ENCODE measurements at places on chromosomes 7 and 10.

GRCh38 chr7:102843850-102844249 lies 69.0 kb upstream of the LRRC17 start:
- DNase-seq = no peak

GRCh38 chr10:106436123-106436715 lies 728.3 kb downstream of the SORCS1 start:
- no peak for DNase-seq

- DNase-seq = no peak
Observed at GRCh38 chr10:36075196-36075595, 433.1 kb upstream of the FZD8 start.

DNA sequence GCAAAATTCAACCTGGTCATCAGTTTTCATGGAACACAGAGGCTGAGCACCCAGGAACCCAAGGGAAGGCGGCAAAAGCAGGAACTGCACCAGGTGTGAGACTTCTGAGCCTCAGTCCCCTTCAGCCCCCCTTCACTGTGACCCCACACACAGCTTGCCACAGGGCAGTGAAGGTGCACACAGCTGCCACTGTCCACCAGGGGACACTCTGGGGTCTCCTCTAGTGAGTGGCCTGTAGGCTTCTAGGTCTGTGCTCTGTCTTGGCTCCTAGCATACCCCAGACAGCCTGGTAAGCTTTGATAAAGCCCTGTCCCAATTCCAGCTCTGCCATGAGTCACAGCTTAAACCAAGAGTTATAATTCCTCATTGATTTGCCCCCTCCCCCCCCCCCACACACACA lies 12.1 kb downstream of the KCNH2 start:
- DNase-seq = no peak

GRCh38 chr10:114367351-114368056 lies 36.8 kb downstream of the AFAP1L2 start:
- DNase-seq = no peak

- DNase-seq = no peak
Observed at GRCh38 chr10:29131952-29132547, 156.8 kb upstream of the LYZL1 start.

- DNase-seq = no peak
Observed at GRCh38 chr7:30475580-30475979, 3.0 kb downstream of the NOD1 start.

- no peak for DNase-seq
Observed at GRCh38 chr10:2043379-2043778, 306.1 kb upstream of the ADARB2 start.

- no peak for DNase-seq
Observed at GRCh38 chr7:158133515-158134271, 453.9 kb downstream of the PTPRN2 start.

DNA sequence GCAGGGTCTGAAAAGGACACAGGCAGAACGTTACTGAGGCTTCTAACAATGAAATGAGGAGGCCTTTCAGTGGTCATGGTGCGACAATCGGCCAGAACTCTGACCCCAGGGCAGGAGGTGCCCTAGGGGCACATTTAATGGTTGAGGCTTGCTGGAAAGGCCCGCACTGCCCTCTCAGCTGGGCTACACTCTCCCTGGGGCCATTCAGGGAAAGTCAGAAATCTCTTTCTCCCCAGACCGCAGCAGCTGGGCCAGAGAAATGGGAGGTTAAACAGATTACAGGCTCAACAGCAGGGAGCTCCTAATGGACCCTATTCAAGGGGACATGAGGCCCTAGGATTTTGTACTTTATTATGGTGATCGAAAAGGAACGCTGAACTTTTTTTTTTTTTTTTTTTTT lies 85.6 kb upstream of the FGFR2 start:
- DNase-seq = no peak

- no peak for DNase-seq
Observed at GRCh38 chr10:96612055-96612830, 25.4 kb upstream of the TM9SF3 start.

GRCh38 chr10:10892290-10892875 lies 125.3 kb upstream of the CELF2 start:
- DNase-seq = no peak

- no peak for DNase-seq
Observed at GRCh38 chr10:3848005-3848774, 63.2 kb upstream of the KLF6 start.

- DNase-seq = peak; percentile 23
Observed at GRCh38 chr10:43376046-43376635, 4.7 kb downstream of the FXYD4 start.

- DNase-seq = no peak
Observed at GRCh38 chr10:3452173-3452626, 279.6 kb upstream of the PITRM1 start.

DNA sequence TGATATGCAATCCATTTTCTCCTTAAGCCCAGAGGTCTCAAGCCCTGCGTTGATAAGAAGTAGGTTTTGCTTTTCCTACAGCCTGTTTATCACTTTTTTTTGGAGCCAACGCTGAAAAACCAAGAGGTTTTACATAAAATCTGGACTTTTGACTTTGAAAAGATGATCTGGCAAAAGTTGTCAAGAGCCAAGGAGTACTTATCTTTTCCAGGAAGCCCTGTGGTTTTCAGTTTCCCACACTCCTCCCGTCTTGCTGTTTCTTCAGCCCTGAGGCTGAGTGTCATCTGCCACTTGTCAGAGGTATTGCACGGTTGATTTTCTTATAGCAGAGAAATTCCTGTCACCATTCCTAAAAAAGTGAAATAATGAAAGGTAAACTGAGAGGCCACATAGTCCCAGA lies 108.7 kb downstream of the TYW1 start:
- DNase-seq = no peak

GRCh38 chr10:29767968-29768367 lies 133.2 kb upstream of the SVIL start:
- no peak for DNase-seq

DNA sequence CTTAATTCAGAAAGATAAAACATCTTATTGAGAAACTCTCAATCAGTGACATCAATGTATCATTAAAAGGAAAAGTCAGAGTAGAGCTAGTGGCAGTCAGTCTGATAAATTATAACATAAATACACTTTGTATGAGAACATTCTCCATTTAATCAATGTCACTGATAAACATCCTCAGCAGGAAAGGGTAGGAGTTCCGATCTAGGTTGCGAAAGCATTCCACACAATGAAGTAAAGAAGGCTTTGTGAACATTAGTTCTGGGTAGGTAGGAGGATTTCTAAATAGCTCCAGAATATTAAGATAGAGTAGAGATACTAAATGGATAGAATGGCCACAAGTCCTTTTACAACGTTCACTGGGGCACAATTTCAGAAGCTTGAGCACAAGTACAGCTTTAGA lies 179.7 kb upstream of the MALRD1 start:
- no peak for DNase-seq

DNA sequence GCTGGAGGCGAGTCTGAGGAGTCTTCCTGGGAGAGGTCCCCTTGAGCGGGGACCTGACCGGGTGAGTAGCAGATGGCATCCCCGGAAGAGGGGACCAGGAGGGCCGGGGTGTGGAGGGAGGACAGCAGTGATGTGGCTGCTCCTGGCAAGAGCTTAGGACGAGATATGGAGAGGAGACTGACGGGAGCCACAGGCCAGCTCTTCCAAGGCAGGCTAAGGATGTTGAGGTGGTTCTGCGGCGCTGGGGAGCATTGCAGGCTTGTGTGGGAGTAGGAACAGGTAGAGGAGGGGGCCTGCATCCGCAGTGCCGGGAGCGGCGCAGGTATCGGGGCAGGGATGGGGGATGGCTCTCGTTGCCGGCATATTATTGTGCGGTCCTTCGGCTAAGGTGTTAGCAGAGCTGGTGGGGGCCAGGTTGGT lies 76.7 kb upstream of the ANLN start:
- DNase-seq = no peak

DNA sequence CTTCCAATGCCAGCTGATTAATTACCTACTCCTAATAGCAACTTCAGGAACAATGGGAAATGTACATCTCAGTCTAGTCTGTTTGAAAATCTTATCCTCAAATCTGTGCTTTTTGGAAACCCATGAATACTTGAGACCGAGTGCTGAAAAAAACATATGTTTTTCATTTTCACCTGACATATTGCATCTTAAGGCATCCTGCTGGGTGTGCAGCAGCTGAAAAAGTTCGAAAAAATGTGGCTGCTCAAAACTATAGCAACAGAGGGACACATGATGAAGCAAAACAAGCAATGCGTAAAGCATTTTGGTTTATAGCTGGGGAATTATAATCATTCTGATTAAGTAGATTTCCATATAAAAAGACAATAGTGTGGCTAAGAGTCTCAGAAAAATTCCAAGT lies 218.0 kb downstream of the CREB5 start:
- DNase-seq = no peak

DNA sequence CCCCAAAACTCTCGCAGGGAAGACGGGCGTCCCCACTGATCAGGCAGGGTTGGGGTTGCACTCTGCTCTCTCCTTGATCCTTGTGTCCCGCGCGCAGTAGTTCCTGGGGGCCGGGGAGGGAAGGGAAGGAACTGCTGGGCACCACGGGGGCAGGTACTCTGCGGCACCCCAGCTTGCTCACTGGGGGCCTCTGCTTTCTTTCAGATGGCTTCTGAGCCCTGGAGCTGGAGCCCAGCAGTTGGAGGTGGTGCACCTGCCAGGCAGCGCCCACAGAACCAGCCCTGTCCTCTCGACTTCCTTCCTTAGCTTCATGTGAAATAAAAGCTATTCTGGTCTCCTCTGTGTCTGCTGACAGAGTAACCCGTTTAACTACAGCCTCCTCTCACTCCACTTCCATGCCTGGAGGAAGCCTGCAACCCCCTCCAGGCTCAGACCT lies 12.2 kb downstream of the PLAC9 start:
- DNase-seq = peak; percentile 60

DNA sequence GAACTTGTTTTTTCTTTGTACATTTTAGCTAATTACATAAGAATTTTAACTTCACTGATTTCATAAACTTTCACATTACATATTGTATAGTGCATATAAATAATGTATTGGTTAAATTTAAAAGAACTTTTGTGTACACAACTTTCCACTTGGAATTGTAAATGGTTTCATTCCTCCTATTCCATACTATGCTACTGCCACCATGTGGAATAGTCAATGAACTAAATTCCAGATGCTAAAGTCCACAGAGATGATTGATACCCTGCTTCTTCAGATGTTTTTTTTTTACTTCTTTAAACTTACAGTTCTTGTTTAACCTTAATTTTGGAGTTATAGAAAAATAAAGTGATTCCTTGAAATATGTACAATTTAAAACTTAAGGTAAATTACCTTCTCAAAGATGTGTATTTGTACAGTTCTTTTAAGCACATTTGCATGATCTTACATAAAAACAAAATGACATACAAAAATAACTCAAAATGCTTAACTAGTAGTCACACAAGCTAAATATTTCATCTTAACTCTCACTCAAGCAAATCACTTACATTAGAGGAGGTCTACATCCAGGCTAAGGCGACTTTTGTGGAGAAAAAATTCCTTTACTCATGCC lies 247.6 kb upstream of the HGF start:
- no peak for DNase-seq

DNA sequence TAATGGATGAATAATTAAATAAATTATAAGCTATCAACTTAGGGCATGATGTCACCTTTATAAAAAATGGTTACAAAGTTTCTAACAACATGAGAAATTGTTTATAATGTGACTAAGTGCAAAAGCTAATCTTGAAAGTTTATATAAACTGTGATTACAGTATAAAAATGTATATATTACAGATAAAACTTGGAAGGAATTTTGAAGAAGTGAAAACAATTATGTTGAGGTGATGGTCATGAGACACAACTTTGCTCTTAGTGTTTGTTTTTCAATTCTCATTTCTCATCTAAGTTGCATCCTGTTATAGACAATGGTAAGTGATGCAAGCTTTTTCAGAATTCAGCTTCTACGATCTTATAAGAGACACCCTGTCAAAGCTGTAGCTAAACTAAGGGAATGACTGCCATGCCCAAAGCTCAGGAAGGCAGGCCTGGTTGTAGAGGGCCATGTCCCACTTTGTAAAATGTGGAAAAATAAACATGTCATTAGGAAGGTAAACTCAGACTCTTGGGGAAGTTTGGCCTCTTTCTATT lies 23.9 kb downstream of the MACC1 start:
- no peak for DNase-seq

GRCh38 chr7:128948312-128948973 lies 10.7 kb downstream of the IRF5 start:
- DNase-seq = no peak

- DNase-seq = no peak
Observed at GRCh38 chr10:97766106-97766810, 5.5 kb downstream of the SFRP5 start.

- peak; percentile 65 for DNase-seq
Observed at GRCh38 chr7:2939193-2939885, 95.2 kb upstream of the GNA12 start.

- DNase-seq = no peak
Observed at GRCh38 chr7:141291541-141291940, 217.7 kb downstream of the TMEM178B start.

- DNase-seq = no peak
Observed at GRCh38 chr7:104850374-104850773, 163.6 kb upstream of the KMT2E start.

GRCh38 chr10:48463318-48464003 lies 141.4 kb downstream of the ARHGAP22 start:
- peak; percentile 48 for DNase-seq

- no peak for DNase-seq
Observed at GRCh38 chr7:112414855-112415490, 35.3 kb upstream of the IFRD1 start.

DNA sequence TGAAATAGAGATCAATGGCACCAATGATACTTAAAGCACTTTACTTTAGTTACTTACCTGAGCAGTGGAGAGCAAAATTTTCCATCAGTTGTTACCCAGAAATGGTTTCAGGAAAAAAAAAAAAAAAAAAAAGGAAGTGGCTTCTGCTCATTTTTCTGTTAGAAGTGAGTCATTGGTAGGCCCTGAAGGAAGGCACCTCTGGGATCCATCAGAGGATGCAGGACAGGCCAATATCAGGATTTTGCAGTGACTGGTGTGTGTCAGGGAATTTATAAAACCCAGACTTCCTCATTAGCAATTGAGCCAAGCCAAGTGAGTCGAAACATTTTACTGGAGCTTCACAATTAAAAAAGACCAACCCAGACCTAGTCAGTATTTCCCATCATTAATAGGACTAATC lies 2.3 kb upstream of the SMIM30 start:
- no peak for DNase-seq

DNA sequence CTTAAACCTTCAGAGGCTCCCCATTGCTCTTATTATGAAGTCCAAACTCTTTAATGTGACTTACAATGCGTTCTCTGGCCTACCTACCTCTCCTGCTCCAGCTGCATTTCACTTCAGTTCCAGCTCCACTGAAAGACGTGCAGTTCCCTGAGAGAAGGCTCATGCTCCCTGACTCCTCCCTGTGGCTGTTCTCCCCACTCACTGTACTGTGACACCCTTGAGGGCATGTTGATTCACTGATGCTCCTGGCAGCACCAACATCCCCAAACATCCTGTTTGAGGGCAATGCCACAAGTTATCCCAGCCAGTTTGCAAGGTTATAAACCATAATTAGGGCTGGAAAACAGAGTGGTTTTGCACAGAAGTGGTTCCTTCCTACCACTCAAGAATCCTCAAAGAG lies 111.2 kb downstream of the LSM5 start:
- DNase-seq = no peak

DNA sequence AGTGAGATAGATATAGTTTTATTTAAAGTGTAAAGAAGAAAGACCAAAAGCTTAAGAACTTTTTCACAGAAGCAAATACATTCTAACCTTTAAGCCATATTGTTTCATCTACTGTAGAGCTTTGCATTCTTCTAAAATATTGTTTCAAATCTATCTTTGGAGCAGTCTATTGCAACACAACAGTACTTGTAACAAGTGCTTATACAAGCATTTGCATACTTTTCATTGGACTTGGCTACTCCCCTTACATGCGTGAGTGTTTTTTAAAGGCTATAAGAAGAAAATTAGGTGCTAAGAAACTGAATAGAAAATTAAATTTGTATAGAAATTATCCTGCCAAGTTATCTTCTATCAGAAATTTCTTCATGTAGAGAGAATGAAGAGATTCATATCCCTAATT lies 45.3 kb downstream of the SEMA3E start:
- no peak for DNase-seq
